Stimulated activated CD4-positive, alpha-beta T cell treated with anti-CD3 and anti-CD28 coated beads, Interleukin-15, amount 100 ng/mL, for 1 hour (primary cell): ENCODE measurements at places on chromosomes 4 and X.

DNA sequence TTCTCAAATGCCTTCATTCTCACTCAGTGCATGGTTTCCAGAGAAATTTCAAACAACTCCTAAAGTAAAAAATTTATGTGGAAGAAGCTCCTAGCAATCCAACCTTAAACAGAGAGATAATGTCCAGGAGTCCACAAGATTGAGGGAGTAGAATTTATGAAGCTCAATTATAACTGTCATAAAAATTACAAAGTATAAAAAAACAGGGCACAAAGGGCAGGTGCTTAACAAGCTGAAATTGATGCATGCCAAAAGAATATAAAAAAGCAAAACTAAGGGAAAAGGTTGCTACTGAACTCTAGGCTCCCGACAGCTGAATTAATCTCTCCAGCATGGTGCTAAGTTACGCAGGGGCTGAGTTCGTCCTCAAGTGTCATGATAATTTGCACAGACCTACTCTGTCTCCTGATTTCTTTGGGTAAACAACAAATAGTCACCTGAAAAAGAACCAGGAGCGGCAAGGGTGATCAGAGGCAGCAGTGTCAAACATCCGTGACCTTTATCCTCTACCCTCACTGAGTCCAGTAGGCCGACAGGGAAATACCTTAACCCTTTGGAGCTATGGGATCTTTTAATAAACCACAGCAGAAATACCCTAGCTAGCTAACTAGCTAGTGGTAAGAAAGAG, 47.2 kb upstream of the RELL1 start:
- DNase-seq: no peak

DNA sequence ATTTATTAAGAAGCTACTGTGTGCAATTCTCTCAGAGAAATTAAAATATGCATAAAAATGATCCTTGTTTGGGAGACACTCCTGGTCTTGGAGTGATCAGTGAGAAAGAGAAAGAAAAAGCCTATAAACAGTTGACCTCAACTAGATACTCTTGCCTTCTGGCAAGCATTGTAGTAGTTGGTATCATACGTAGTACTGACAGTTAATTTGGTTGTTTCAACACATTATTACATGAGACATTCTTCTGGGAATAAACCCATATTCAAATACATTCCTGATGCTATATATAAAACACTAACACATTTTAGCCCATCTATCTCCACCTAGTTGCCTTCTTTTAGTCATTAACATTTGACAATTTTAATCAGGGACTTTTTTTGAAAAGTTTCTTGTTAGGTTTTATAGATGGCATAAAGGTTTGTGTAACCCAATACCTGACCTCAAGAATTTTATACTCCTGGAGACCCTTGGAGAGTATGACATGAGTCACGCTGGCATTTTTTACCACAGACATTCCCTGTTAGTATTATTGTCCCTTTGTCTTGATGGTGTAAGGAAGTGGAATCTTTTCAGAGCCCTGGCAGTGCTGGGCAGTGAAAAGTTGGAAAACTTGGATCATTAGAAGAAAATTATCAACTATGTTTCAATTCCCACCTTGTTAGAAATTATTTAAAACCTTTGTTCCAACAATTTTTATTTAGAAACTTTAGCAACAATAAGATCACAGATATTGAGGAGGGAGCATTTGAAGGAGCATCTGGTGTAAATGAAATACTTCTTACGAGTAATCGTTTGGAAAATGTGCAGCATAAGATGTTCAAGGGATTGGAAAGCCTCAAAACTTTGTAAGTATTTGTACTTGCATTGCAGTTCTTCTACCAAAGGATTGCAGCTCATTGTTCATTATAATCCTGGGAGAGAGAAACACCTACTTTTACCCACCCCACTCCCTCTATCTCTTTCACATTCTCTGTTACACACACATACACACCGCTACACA, 167.1 kb upstream of the PACRGL start:
- DNase-seq: no peak

GRCh38 chr4:36351082-36351666, 69.8 kb downstream of the DTHD1 start:
- peak; percentile 55 for DNase-seq

DNA sequence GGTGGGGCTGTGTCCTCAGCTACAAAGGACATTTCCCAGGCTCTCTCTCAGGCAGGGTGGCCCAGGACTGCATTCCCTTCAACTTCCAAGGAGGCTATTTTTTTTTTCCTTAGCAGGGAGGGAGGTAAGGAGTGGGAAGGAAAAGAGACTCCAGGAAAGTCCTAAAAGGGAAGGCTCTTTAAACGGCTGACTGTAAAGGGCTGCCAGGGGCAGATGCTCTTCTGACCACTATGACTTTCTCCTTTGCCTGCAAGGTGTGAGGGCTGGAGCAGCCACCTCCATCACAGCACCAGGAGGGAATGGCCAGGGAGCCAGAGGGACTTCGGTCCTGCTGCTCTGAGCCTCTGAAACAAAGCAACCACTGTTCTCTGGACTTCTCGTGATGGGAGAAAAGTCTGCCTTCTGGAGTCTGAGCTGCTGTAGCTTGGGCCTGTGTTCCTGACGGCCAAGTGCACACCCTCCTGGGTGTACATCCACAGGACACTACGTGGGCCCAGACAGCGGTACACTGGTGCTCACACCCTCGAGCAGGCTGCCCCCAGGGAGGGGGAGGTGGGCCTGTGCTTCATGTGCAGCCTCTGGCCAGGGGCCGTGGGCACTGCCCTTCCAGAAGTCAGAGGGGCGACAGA, 17.9 kb downstream of the NAT8L start:
- DNase-seq: no peak

DNA sequence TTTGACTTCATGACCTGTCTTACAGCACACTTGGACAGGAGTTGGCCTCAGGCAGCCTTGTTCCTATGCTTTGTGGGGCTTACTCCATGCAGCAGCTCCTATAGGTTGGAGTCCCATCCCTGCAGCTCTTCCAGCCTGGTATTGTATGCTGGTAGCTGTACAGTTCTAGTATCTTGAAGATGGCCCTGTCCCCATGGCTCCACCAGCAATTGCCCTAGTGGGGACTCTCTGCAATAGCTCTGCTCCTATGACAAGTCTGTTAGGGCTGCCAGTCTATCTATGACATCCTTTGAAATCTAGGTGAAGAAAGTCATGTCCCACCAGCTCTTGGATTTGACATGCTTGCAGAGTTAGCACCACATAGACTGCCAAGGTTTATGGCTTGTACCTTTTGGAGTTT, 252.6 kb downstream of the ANTXR2 start:
- no peak for DNase-seq
